ENCODE measurements at places on chromosomes 3 and 15.

DNA sequence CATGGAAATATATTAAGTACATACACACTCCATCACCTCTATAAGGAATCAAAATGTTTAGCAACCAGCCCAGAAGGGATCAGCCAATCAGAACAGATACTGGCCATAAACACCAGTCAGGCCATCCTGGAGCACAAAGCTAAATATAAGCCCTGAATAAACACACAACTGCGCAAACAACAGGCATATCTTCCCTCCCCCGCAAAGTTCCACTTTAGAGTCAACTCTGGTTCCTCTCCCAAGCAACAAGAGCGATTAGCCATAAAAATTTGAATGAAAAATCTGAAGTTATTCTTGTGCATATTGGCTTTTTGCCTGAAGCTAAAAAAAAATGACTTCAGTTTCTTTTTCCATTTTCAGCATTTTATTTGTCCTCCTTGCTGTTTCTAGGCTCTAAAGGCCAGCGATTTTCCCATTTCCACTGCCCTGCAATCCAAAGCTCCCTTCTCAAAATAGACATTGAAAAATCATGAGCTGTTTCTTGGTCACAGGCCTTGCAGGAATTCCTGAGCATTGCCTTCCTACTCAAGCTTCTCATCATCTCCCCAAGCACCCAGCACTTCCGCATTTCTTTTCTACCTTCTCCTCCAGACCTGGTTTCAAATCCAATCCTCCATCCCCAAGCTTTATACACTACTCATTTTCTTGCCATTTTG, 247.9 kb downstream of the ZMAT3 start:
- no peak for DNase-seq

DNA sequence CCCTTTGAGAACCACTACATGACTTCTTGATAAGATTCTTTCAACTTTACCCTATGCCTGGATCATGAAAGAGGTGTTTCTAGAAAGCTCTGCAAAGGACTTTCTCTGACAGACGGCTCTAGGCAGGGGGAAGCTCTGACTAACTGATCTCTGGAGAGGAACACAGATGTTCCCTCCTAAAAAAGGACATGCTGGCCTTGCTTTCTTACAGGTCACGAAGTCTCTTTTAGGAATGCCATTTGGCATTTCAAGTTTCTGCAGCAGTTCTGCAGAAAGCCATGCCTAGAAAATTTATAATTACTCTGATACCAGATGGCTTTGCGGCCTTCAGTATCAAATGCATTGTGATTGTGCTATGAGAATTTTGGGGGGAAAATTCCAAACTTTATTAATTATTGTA, 275.4 kb upstream of the CTDSPL start:
- DNase-seq, result no peak

DNA sequence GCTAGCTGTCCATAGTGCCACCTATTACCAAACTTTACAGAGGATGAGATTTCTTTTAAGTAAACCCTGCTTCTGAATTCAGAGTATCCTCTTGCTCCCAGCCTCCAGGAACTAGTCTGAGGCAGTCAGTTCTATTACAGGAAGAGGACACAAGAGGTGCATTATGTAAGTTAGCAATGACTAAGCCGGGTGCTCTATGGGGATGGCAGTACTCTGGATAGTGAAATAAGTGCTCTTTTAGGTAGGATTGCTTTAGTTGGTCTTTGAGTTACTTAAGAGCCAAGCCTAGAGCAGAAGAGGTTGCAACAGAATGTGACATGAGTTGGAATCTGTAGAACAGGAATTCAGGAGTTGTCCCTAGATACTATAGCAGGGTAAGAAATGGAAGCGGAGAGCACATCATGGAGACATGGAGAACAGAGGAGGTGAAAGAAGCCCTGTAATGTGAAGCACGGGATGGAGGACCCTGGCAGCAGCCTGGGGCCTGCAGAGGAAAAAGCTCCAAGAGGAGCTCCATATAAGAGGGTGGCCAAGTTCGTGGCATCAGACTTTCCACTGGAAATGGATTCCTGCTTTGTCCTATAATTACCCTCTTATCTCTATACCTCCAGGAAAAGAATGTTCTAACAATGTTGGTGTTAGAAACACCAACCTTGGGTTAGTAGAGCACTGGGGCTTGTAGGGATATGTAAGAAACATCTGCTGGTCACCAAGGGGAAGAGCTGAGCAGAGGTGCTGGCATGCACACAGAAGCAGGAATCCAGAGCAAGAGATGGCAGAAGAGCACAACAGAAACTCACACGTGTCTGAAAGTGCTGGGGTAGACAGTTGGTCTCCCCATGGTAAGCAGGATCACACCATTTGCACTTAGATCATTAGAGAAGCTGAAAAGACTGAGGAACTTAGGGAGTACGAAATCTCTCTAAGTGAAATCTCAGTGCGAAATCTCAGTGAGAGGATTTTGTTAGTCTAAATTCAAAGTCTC, 851.1 kb downstream of the FHIT start:
- DNase-seq, result no peak

DNA sequence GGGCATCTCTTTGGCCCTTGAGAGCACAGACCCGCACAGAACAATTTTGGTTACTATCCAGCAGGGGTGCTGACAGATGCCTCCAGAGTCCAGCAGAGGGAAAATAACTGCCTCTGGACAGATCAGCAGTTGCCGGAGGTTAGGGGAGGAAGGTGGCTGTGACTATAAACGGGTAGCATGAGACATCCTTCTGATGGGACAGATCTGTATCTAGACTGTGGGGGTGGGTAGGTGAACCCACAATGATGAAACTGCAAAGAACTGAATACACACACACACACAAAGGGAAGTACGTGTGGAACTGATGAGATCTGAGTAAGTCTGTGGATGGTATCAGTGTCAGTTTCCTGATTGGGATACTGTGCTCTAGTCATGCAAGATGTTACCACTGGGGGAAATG, 21.2 kb downstream of the ADAMTS7 start:
- no peak for DNase-seq

DNA sequence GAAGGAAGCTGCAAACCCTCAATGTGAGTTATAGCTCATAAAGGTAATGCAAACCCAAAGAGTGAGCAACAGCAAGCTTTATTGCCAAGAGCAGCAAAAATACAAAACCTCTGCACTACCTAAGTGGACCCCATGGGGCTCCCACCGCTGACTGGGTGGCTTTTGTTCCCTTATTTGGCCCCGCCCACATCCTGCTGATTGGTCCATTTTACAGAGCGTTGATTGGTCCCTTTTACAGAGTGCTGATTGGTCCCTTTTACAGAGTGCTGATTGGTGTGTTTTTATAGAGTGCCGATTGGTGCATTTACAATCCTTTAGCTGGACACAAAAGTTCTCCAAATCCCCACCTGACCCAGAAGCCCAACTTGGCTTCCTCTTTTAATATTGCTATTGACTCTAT, 154.5 kb upstream of the NSMCE3 start:
- no peak for DNase-seq

DNA sequence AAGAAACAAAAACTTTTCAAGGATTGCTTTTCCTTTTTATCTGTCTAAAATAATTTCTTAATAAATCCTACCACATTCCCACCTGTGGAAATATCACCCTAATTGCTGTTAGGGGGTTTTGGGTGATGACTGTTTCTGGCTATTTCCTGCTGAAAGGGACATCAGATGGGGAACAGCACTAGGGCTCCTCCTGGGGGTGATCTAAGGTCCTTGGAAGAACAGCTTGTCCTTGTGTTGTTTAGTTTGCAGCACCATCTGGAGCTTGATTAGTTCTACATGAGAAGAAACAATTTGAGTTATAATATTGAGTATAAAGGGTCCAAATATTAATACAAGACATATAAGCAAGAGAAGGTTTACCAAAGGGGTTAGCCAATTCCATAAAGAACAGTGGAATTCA, 18.7 kb downstream of the OR5H15 start:
- DNase-seq, result no peak

GRCh38 chr3:133905376-133905775, 9.7 kb upstream of the RAB6B start:
- DNase-seq, result no peak

DNA sequence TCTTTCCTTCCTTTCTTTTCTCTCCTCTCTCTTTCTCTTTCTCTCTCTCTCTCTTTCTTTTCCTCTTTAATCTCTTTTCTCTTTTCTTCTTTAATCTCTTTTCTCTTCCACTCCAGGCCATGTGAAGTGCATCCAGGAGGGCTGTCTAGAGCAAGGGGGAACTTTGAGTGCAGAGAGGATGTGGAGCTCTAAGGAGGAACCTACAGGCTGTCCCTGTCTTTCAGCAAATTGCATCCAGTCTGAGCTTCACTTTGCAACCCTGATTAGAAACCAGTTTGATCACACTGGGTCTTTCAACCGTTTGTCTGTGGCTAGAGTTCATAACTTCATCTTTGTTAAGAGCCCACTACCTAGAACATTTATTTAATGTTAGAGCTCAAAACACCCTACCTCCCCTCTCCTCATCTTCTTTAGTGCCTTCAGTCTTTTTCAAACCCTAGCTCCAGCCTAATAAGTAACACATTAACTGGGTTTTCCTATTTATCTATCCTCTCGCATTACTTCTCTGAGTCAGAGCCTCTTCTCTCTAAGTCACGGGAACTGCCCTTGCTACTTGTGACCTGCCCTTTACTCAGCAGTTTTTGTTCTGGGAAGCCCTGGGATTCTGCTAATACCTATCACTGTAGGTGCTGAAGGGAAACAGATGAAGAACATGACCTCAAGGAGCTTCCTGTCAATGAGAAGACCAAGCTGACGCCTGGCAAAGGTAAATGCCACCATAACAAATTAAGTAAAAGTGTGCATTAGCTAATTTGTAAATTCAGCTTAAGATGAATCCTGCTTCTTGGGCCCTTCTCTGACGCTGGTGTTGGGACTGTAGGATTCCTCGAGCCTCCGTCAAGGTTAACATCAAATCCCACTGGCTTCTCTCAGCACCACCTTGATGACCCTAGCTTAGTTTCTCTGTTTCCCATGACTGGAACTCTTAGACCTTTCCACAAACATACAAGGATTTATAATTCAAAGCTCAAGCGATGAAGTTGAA, at the start of gene GCNT3:
GCNT3 (plus strand) TSS at position 508 of the 985 bp plus-strand sequence. CDS start 6,456 bp downstream, outside the sequence.
- no peak for DNase-seq

DNA sequence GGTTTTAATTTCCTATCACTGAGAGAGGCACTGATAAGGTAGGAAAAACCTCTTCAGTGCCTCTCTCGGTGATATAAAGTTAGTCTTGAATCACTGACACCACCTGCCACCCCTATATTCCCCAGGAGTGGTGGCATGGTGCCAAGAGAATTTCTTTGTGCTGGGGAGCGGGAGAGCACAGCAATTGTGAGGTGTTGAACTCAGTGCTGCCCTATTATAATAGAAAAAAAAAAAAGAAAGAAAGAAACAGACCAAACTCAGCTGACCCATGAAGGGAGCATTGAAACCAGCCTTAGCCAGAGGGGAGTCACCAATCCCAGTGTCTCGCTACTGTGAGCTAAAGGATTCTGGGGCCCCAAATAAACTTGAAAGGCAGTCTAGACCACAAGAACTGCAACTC, 201.4 kb upstream of the STT3B start:
- DNase-seq, result no peak

DNA sequence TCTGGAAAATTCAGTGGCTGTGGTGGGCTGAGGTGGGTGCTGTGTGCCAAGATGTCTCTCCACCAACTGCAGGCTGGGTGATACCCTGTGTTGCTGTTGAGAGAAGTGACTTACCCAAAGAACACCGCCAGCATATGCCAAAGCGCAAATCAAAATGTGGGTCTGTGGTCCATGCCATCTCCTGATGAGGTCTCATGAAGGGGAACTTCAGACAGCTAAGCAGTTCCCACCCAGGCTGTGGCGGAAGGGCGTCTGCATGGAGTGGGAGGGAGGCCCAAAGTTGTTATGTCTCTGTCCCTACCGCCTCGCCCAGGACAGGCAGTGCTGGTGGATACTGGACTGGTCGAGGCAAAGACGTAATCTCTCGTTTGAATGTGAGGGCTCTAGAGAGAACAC, 70.9 kb upstream of the PLXNA1 start:
- DNase-seq, result no peak

GRCh38 chr3:37902674-37903073, 41.0 kb downstream of the CTDSPL start:
- DNase-seq, result no peak

DNA sequence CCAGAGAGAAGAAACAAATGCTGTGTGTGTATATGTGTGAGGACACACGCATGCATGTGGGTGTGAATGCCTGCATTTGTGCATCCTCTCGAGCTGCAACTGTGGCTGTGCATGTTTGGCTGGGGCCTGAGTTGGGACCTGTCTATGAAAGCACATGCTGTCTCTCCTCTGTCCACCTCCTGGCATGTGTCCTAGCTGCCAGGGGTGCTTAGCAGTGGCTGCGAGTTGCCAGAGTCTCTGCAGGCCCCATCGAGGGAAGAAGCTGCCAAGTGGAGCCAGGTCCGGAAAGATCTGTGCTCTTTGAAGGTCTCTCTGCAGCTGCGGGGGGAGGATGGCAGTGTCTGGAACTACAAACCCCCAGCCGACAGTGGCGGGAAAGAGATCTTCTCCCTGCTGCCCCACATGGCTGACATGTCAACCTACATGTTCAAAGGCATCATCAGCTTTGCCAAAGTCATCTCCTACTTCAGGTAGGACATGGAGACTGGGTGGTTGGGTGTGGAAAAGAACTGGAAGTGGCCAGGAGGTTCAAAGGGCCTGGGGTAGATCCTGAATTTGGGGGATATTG, 30.7 kb downstream of the NR1I2 start:
- DNase-seq, result no peak

GRCh38 chr3:42827023-42827422, 17.8 kb downstream of the ACKR2 start:
- no peak for DNase-seq

DNA sequence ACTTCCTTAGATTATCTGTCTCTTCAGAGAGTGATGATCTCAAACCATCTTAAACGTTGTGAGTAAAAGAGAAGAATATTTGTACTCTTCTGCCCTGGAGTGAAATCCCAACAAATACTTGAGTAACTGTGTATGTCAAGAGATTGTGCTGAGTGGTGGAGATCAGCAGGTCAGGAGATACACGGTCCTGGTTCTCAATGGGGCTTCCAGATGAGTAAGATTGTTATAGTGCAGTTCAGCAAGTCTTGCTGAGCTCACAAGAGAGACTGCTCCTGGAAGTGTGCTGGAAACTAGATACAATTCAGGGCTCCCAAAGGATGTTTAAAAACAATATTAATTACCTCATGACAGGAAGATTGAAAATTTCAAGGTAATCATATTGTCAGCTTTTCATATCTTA, 184.3 kb downstream of the AKAP13 start:
- no peak for DNase-seq

Data from hippocampal formation (tissue), 2 donors.